ENCODE measurements at places on chromosomes 3 and 15. TPM values are rescaled to one million over a fixed set of nuclear protein-coding genes. Genes with fewer than 3 reads are reported as not detected.

Gene MBD4
- total RNA-seq, result 39.5 TPM

Gene CD86
- total RNA-seq, result not detected

Gene CTXN2
- total RNA-seq, result 0.14 TPM

Gene PYGO1
- 7.6 TPM for total RNA-seq

Data from endothelial cell of umbilical vein (primary cell).